ENCODE measurements at places on chromosomes 1 and 21.
A peak's percentile ranks its signal among the peaks of the same experiment; 100 is the strongest.

DNA sequence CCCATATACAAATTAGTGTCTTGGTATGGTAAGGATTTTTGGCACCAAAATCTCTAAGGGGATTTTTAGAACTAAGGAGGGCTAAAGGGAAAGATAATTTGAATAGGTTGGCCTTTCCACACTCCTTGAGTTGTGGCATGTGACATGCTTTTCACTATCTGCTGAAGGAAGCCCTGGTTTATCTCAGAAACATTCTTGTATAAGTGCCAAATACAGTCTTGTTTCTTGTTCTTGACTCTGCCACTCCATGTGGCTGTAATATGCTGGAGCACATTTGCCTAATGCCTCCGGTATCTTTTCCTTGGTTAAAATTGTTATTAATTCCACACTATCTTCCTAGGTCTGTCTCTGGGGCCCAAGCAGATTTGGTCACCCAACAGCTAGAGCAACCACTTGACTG, 457.0 kb downstream of the USP25 start:
- no peak overlapping the region for H3K4me3 ChIP-seq
- no peaks in the 10 kb centered on the region for H3K36me3 ChIP-seq
- no peak for ATAC-seq
- no peak overlapping the region for H3K27ac ChIP-seq
- no peaks in the 10 kb centered on the region for H3K4me1 ChIP-seq

- H3K36me3 ChIP-seq, result no peaks in the 10 kb centered on the region
- H3K4me1 ChIP-seq, result peaks cover 10% of the 10 kb centered on the region
- ATAC-seq, result peak; percentile 99
- H3K4me3 ChIP-seq, result peak within 1 kb of the TSS; percentile 70
Measured at GRCh38 chr1:9942939-9943788, at the start of the genes LZIC and NMNAT1. Gene LZIC, minus strand, starts transcription at chr1:9943391. Its CDS starts 6,772 bp downstream, at chr1:9936619. Gene NMNAT1, plus strand, starts transcription at chr1:9943475. Its CDS starts 28,599 bp downstream, at chr1:9972074.

- H3K36me3 ChIP-seq, result no peaks in the 10 kb centered on the region
- H3K4me1 ChIP-seq, result no peaks in the 10 kb centered on the region
- no peaks in the 10 kb centered on the region for H3K27me3 ChIP-seq
- H3K27ac ChIP-seq, result no peak overlapping the region
Measured at GRCh38 chr1:172622541-172622940, 36.4 kb upstream of the FASLG start.

DNA sequence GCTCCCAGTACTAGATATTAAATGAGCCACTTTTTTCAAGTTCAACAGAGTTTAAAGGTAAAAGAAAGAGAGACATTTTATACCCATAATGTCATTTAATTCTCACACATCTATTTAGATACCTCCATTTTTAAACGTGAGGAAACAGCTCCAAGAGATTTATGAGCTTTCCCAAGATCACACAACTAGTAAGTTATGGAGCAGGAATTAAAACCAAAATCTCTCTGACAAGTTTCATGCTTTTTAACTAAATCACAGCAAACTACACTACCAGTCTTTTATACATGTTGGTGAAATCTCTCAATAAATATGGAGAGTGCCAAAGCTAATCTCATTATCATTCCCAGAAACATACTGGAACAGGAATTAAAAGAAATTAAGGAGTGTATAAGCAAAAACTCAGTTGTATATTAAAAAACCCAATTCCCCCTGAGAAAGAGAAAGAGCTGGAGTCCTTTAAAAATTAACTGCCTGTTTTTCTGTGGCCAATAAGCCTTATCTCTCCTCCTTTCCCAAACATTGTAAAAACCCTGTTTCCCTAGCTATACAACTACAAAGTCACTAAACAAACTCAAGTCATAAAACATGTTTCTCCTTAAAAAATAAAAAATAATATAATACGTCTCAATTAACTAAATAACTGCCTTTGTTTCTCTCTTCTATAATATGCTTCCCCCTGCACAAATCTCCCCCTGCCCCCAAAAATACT, 26.7 kb upstream of the THEM4 start:
- H3K27ac ChIP-seq, result no peak overlapping the region
- no peaks in the 10 kb centered on the region for H3K36me3 ChIP-seq
- H3K27me3 ChIP-seq, result no peaks in the 10 kb centered on the region
- H3K4me1 ChIP-seq, result peaks cover 14% of the 10 kb centered on the region
- no peak overlapping the region for H3K4me3 ChIP-seq

DNA sequence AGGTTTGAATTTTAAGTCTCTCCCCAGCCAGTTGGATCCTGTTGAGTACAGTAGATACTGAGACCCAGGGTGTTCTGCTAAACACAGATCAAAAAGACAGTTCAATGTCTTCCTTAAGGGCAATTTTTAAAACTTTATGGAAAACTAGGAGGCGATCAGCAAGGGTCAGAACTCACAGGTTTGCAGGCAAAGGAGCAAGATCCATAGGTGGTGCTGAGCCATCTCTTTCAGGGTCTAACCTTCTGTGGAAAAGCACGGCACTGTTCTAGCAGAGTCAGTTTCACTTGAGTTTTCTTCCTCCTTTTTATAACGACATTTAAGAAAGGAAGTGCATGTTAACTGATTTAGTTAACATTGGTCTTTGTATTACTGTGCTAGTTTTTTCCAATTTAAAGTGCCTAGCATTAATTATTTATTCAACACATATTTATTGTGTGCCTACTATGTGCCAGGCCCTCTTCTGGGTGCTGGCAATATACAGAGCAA, at the start of gene CD84:
CD84 (minus strand) TSS at position 281 of the 486 bp plus-strand sequence; CDS start at position 222, 59 bp downstream.
- no peaks in the 10 kb centered on the region for H3K4me1 ChIP-seq
- H3K27ac ChIP-seq, result no peak within 1 kb of the TSS
- peak within 1 kb of the TSS; percentile 19 for H3K4me3 ChIP-seq
- H3K27me3 ChIP-seq, result no peaks in the 10 kb centered on the region

- no peak overlapping the region for H3K4me3 ChIP-seq
- H3K27me3 ChIP-seq, result no peaks in the 10 kb centered on the region
- peaks cover 11% of the 10 kb centered on the region for H3K4me1 ChIP-seq
- ATAC-seq, result no peak
- peak overlapping the region; percentile 63 for H3K27ac ChIP-seq
Measured at GRCh38 chr21:43332861-43333297, 94.1 kb downstream of the SIK1 start.

DNA sequence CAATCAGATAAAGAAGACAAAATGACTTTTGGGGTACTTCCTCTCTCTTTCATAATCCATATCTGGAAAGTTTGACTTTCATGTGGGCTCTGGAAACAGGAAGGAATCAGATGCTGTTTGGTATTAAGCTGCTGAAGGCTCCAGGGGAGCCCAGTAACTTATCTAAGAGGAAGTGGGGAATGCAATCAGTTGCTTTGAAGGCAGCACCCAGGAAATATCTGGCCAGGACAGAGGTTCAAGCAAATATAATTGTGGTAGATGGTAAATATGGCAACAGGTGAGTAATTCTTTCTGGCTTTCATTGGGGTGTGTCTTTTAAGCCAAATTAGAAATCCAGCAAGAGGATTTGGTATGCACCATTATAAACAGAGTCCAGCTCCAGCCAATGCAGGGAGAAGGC, 44.4 kb downstream of the COLGALT2 start:
- H3K36me3 ChIP-seq, result no peaks in the 10 kb centered on the region
- H3K27ac ChIP-seq, result no peak overlapping the region
- no peaks in the 10 kb centered on the region for H3K4me1 ChIP-seq
- no peaks in the 10 kb centered on the region for H3K27me3 ChIP-seq

- H3K4me3 ChIP-seq, result no peak overlapping the region
- peaks cover 42% of the 10 kb centered on the region for H3K27me3 ChIP-seq
- H3K27ac ChIP-seq, result no peak overlapping the region
- H3K36me3 ChIP-seq, result no peaks in the 10 kb centered on the region
- no peaks in the 10 kb centered on the region for H3K4me1 ChIP-seq
Measured at GRCh38 chr1:6098303-6099215, 52.9 kb downstream of the KCNAB2 start.

All from gastroesophageal sphincter (tissue), 4 donors.